ENCODE measurements at places on chromosomes 1 and 21.

GRCh38 chr1:24344090-24344742 is 25.1 kb downstream of the GRHL3 start:
- no peaks in the 10 kb centered on the region for H3K27me3 ChIP-seq
- H3K36me3 ChIP-seq = no peaks in the 10 kb centered on the region
- H3K4me1 ChIP-seq = no peaks in the 10 kb centered on the region
- no peak for DNase-seq
- H3K4me3 ChIP-seq = no peak overlapping the region
- H3K27ac ChIP-seq = no peak overlapping the region

DNA sequence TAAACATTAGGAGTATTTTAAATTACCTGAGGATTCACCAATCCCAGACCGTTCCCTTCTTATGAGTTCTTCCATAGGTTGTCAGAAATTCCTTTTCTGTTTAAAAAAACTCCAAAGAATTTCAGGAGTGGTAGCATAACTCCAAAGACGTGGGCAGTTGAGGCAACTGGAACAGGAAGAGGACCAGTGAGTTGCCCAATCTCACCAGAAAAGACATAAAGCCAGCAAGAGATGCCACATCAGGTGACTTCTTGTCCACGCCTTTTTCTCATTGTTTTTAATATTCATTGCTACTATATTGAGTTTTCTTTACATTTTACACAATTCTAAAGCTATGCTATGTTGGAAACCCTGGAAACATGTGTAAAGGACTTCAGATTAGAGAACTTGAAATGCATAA is 88.1 kb upstream of the JAK1 start:
- no peak overlapping the region for H3K4me3 ChIP-seq
- peaks cover 34% of the 10 kb centered on the region for H3K36me3 ChIP-seq
- DNase-seq = no peak
- H3K27ac ChIP-seq = no peak overlapping the region

DNA sequence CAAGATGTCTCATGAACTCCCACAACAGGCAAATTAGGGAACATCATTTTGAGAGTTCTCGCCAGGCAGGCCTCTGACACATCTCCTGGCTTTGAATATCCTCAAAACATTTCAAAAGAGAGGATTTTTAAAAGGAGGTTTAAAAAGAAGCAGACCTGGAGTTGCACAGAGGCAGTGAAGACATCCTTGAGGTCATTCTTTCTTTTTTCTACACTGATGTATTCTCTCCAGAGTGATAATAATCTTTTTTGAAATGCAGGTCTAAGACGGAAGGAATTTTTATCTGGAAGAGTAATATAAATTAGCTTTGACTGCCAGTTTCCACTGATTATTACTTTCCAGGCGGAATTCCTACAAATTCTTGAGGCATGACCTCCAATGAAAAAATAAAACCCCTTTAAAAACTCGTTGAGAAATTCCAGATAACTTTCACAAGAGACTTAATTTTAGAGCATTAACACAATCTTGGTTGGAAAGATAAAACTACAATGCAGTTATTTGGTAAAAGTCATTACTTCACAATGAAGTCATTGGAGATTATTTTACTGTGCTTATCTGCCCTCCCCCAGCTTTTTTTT is 125.0 kb downstream of the LYPLAL1 start:
- H3K27me3 ChIP-seq = no peaks in the 10 kb centered on the region
- peaks cover 31% of the 10 kb centered on the region for H3K4me1 ChIP-seq
- H3K36me3 ChIP-seq = no peaks in the 10 kb centered on the region

DNA sequence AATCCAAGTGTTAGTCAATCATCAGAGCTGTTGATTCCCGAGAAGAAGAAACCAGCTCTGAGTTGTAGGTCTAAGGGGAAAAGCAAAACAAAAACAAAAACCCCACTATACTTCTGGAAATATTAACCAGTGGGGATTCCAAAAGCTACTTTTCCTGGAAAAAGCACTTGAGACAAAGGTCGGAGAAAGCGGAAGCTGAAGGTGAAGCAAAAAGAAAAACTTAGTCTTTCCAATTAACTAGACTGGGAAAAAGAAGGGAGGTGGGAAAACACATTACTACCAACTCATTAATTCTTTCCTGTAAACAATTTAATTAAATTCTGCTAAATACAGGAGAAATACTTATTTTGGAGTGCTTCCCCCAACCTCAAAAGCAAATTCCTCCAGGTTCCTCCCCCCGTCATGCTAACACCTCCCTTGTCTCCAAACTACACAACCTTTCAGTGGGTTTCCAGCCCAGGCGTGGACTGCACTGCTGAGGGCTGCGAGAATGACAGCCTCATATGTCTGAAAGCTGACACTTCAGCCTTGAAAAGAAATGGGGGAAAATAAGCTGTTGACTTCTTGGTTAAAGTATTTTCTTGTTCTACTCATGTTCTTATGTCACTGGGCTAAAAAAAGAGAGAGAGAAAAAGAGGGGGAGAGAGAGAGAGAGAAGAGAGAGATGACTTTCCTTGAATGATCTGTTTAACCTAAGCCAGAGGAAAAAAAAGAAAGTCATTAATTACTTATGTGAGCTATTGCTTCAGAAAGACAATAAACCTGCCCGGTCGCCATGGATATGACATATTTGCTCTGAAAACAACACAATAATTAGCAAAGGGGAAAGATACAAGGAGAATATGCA is 5.1 kb downstream of the CASZ1 start:
- H3K27me3 ChIP-seq = no peaks in the 10 kb centered on the region
- H3K4me1 ChIP-seq = peaks cover 32% of the 10 kb centered on the region
- no peak overlapping the region for H3K4me3 ChIP-seq
- no peak for DNase-seq
- H3K27ac ChIP-seq = no peak overlapping the region
- no peaks in the 10 kb centered on the region for H3K36me3 ChIP-seq

DNA sequence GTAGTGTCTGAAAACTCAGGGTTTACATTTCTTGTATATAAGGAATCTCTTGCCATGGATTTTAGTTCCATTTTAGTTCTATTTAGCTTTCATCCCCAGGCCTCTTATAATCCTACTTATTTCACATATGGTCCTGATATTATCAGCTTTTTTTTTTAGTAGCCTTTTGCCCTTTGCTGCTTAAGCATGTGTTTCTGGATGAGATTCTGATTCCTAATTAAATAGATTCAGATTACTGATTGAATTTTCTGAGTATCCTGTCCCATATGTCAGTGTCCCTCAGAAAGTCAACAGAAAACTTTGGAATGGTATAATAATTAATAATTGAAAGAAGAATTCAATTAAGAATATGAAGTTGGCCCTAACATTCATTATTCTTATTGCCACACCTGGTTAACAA is 134.7 kb upstream of the HOOK1 start:
- H3K4me3 ChIP-seq = no peak overlapping the region
- H3K27me3 ChIP-seq = no peaks in the 10 kb centered on the region
- H3K4me1 ChIP-seq = no peaks in the 10 kb centered on the region
- no peaks in the 10 kb centered on the region for H3K36me3 ChIP-seq
- DNase-seq = no peak
